ENCODE measurements at places on chromosomes 4 and X.

- DNase-seq, result no peak
Measured at GRCh38 chr4:150679765-150680343, 97.9 kb downstream of the MAB21L2 start.

DNA sequence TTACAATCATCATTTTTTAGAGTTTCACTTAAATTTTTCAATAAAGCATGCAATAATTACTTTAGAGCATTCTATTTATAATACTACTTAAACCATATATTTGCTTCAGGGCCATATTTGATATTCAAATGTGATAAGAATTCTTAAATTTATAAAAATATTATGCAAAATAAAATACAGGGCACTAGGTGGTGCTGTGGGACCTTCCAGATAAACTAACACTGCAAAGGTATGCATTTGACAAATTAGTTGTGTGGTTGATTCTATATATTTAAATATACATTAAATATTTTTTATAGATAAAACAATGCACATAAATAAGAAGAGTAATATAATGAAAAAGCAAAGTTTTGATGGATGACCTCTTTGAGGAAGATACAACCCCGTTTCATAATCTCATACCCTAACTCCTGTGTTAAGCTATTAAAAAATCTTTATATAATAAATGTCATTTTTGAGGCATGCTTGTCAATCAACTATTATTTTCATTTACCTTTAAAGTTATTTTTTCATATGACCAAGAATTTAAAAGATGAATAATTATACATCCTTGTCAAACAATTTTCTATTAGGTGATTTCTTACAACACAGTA lies 128.4 kb downstream of the REELD1 start:
- DNase-seq, result peak; percentile 53

- no peak for DNase-seq
Measured at GRCh38 chr4:53991821-53992220, 72.6 kb downstream of the CHIC2 start.

DNA sequence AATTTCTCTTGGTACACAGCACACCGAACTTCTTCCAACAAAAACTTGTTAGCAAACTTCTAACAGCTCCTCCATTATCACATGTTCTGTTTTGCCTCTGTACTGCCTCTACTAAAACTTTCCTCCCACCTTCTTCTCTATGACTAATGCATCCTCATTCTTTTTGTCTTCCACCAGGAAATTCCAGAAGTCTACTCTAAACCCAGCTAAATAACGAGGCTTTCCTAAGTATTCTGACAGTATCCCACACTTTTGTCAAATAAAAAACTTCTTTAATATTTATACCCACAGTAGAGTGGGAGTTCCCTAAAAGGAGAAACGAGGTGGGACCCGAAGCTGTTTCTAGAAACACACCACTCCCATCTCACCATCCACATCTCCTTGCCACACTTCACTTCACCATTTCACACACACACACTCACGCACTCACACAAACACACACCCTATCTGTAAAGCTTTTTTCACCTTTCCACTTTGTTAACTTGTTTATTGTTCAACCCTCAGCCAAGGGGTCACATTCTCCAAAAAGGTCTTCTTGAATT lies 280.3 kb downstream of the ARAP2 start:
- DNase-seq, result no peak

DNA sequence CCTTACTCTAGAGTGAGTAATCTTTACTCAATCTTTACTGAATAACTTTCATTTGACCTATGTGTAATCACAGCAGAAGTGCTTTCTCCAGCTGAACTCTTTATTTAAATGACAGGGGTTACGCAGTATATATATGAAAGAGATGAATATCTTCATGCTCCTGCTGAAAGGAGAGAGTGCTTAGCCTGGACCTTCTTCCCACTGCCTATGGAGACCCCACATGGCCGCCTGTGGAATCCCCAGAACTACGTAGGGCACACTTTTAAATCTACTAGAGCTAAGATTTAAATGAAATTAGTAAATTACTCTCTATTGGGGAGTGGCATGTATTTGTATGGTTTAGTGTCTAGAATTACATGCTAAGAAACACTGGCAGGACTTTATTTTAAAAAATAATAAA lies 391.2 kb downstream of the ANKRD50 start:
- peak; percentile 12 for DNase-seq

- peak; percentile 86 for DNase-seq
Measured at GRCh38 chrX:71636438-71637252, 18.3 kb upstream of the CXCR3 start.

GRCh38 chr4:41215155-41215554 lies 813 bp upstream of the APBB2 start:
- DNase-seq, result peak; percentile 65

- DNase-seq, result peak; percentile 62
Measured at GRCh38 chr4:107825072-107825824, 516 bp downstream of the SGMS2 start.

DNA sequence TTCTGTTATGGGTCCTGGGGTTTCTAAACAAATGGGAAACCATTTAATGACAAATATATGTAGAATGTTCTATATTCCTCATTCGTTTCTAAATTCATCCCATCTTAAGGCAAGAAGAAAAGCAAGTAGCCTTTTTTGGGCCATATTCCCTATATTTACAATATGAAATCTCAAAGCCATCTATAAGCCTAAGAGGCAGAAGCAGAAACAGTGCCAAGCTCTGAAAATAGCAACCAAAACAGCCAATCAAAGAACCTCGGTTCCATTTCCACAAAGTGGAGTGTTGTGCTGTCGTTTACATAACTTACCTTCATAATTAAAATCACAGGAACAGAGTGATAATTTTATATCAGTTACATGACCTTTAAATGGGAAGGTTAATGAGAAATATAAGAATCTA lies 330.6 kb upstream of the GATB start:
- DNase-seq, result no peak

DNA sequence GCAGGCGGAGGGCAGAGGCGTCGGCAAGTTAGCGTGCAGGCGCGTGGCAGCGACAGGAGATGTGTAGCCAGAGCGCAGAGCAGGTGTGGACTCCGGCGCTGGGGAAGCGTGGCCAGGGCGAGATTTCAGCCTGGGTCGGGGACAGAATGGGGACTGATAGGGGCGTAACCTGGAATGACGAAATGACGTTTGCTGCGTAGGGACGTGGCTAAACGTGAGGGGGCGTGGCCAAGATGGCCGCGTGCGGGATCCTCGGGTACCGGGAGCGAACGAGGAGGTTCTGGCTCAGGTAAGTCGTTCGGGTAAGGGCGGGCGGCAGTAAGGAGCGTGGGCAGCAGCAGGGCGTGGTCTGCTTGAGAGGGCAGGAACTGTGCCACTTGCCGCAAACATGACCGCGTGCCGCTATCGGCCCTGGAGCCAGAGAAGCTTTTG lies 10.9 kb upstream of the CLTRN start:
- DNase-seq, result peak; percentile 92

DNA sequence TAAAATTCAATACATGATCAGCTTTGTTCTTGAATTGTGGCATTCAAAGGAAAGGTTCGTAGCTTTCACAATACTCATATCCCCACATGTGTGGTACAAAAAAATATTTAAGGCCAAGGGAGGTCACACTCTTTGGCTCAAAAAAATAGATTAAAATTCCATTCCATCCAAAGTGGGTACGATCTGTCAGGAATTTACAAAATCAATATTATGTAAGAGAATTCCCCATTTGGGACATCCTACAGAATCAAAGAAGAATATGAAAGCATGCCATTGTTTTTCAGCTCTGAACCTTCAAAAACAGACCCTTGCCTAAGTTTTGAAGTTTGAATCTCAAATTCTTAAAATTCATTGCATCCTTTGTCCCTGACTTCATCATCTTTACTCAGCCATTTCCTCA lies 85.8 kb downstream of the MID1 start:
- no peak for DNase-seq

GRCh38 chrX:44228621-44229020 lies 114.9 kb downstream of the EFHC2 start:
- DNase-seq, result no peak

DNA sequence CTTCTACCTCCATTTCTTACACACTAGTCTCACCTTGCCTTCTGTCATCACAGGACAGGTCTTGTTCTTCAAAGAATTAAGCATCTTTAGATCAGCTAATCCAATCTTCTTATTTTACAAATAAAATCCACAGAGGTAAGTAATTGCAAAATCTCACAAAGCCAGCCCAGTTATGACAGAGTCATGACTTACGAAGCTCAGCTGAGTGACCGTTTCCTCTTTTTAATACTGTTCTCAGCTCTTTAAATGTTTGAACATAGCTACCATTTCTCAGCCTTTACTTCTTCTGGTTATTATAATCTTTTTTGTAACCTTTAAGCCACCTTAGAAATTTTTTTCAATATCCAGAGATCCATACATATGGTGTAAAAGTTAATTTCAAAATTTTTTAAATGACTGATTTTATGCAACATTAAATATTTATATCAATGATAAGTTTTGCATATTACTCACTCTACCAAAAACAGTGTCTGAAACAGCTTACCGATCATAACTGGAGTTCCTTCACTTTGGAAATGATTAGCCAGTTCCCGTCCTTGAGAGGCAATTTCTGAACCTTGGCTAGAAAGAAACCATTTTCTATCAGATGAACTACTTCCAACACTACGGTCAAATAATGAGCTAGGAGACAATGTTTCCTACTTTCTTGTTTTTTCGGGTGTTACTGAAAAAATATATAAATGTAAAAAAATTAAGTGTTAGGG lies 8.8 kb downstream of the ANKRD37 start:
- DNase-seq, result no peak

- no peak for DNase-seq
Measured at GRCh38 chr4:114488301-114488982, 110.2 kb upstream of the UGT8 start.

DNA sequence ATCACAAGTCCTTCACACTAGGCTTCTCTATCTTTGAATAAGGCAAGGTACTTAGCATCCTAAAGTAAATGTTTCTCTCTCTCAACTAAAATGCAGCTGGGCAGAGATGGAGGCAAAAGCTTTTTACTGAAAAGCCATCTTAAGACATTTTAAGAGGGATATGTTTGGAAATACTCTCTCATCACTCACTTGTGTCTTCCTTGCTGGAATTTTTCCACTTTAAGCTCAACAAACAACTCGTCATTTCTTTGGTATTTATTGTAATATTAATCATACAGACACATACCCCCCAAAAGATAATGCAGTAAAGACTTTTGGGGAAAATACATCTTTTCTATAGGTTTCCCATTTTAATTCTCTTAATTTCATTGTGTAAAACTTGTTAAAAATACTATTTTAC lies 16.4 kb downstream of the MBNL3 start:
- no peak for DNase-seq

DNA sequence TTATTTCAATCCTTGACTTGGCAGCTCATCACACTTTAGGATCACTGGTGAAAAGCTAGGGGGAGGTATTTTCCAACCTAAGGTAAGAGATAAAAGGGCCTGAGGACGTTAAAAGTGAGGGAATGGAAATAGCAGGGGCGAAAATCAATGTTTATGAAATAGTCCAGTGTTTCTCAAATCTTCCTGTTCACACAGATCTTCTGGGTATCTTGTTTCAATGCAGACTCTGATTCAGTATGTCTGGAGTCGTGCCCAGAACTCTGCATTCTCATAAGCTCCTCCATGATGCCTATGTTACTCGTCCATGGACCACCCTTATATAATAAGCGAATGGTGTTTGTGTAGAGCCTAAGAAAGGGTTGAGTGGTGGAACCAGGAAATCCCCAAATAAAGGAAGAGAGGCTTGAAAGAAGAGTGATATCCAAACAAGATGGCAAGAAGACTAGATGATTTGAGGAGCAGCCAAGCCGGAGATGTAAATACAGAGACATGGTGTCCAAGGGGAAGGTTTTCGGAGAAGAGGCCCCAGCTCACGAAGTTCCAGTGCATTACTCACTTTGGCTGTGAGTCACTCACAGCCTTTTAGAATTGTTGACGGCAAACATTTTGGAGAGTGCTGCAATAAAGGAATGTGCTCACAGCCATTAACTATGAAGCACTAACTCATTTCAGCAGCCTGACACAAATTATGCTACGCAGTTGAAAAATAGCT lies 215.6 kb upstream of the PPARGC1A start:
- DNase-seq, result no peak

DNA sequence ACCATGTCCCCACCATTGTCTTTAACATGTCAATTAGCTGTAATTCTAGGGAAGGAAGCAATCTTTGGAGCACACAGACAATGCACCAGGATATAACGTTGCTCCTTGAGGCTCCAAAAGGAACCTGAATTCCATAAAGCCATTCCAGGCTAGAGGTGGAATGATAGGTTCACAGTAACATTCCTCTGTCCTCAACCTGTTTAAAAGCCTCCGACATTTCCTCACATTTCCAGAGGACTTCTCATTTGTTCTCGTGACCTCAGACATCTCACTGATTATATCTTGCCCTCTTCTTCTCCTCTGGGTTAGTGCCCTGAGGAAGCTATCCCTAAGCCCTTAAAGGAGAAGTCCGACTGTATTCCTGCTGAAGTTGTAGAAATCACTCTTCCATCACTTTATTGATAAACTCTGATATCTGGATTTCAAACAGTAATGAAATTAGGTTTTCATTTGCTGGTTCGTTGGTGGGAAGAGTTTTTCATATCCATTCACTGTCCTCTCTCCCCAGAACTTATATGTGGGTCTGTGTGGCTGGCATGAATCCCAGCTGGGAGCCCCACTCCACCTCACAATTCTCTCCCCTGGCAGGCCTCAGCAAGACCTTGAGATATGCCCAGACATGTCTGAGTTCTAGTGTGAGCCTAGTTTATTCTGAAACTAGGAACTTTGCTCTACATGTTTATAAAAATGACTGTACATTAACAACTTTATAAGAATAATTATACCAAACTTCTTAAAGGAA lies 44.2 kb upstream of the PRSS12 start:
- DNase-seq, result no peak

DNA sequence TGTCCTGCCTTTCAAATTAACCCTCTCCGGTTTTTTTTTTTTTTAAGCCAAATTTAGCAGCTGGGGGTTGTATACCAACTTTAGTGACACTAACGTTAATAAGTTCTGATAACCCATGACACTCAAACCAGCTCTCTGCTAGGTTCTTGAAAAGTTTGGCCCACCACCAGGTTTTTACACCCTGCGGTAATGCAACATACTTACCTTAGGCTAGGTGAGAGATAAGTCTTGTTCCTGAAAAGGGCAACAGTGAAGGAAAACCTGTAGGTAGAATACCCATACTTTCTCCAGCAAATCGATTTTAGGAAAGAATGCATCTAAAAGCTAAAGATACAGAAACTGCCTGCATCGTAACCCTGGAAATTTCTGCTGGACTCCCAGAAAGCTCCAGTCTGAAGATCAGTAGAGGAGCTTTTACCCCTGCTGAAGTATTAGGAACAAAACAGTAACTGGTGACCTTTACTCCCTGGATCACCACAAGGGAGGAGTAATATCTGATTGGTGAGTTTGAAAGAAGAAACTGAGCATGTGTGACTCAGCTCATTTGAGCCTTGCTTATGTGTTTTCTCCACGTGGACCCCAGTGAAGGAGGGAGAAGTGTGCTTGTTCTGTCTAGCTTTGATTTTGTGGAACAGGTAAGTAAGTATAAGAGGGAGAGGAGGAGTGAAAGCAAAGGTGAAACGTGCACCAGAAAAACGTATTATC lies 34.4 kb upstream of the COX18 start:
- DNase-seq, result peak; percentile 2

DNA sequence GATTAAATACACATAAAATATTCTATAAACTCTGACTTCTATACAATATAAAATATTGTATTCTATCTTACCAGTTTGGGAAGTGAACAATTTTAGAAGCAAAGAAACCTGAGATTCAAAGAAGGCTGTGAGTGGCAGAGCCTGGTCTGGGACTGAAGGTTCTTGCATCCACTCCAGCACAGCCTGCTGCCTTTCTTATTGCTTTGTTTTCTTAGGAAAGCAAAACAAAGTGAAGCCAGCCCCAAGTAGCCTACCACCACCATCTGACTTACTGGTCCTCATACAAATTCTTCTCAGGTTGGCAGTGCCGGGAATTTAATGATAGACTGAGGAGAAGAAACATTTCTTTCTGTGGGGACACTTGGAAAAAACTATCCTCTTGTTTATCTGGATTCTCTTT lies 129.7 kb upstream of the SMAD1 start:
- no peak for DNase-seq
